ENCODE measurements at places on chromosomes 2 and 18. TPM values are rescaled to one million over a fixed set of nuclear protein-coding genes. Genes with fewer than 3 reads are reported as not detected.

LYG1 gene
- 0.30 TPM for total RNA-seq

GRCh38 chr2:230711224-230711623 lies 1.4 kb upstream of the CAB39 start:
- no peak for DNase-seq

GRCh38 chr18:61248589-61248988 lies 84.6 kb upstream of the CDH20 start:
- no peak for DNase-seq

DNA sequence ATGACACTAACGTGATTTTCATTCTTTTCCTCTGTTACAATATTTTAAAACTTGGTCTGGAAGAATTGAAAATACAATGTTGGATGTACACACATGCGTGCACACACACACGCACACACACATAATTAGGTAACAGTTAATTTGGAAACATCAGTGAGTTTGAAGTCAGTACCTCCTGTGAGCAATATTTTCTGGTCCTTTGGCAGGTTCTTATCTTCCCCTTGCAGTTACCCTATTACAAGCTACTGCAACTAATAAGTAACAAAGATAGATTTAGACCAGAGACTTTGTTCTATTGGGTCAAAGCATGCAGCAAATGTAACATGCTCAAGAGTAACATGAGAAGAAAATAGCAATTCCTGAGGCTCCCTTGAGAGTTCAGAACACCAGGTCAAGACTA lies 73.3 kb downstream of the ZNF385B start:
- DNase-seq = no peak

DNA sequence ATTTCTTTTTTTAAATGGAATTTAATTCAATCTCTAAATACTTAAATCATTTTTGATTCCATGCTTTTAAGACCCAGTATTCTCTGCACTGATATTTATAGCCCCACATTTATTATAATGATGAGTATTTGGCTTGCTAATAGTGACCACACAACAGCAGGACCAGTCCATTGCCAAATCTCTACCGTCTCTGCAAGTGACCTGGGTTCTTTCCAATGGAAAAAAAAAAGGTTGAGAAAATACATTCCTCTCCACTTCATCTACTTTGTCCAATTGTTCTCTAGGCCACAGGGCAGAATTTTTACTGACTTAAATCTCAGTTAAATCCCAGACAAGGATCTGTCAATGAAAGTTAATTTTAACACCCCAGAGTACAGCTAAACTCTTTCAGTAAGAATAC lies 20.5 kb downstream of the GRB14 start:
- no peak for DNase-seq

KCNS3 gene
- not detected for total RNA-seq

DNA sequence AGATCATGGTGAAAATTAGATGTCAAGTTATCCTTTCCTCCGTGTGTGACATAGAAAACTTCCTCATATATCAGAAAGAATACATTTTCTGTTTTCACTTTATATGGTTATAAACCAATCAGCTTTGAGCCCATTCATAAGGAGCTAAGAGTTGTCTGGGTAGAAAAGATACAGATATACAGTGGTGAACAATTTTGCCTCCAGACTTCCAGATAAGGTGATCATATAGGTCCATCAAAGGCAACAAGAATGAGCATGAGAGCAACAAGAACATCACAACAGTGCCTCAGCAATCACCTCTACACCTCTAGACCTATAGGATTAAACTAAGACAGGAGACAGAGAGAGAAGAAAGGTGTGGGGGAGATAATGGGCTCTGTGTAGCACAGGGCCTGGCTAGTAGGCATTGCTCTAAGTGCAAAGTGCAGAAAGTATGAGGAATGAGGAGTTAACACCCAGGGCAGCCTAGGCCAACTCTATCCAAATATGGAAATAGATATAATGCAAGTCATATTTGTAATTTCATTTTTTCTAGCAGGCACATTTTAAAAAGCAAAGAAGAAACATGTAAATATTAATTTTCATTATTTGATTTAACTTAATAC lies 8.3 kb downstream of the TNP1 start:
- DNase-seq = no peak

- DNase-seq = no peak
These were observed 359.5 kb upstream of the RGPD4 start for GRCh38 chr2:107466984-107467773.

C2orf81 gene
- 5.1 TPM for total RNA-seq

ACMSD gene
- not detected for total RNA-seq

NEB gene
- 0.06 TPM for total RNA-seq

DNA sequence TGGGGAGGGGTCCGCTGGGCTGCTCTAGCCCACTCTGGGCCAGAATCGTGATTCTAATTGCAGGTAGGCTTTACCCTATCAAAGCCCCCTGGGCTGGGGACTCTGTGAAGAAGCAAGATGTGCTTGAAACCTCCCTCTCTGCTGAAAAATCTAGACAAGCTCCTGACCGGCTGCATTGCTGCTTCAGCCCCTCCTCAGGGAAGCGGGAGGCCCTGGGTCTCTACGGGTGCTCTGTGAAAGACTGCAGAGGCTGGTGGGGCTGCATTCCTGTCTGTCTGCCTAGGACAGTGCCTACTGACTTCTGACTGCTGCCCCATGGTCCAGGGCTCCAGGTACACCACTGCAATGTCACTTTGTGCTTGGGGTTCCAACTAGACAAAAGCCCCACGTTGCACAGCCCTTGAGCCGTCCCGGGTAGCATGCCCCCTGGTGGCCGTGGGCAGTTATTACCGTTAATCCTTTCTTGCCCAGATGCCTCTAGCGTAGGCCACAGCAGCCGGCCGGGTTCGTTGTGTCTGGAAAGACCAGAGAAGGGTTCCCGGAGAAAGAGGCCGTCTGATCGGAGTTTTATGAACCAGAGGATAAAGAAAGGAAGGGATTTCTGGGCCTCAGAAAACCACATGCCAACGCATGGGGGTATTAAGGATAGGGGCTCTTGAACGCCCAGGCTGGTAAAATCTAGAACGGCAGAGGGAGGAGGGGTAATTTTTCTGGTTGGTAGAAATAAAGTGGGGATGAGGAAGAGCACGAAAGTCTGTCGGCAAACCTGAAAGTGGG lies 15.9 kb upstream of the C1QL2 start:
- DNase-seq = peak; percentile 61

GRCh38 chr2:223591596-223591995 lies 10.6 kb downstream of the SCG2 start:
- DNase-seq = no peak

DNA sequence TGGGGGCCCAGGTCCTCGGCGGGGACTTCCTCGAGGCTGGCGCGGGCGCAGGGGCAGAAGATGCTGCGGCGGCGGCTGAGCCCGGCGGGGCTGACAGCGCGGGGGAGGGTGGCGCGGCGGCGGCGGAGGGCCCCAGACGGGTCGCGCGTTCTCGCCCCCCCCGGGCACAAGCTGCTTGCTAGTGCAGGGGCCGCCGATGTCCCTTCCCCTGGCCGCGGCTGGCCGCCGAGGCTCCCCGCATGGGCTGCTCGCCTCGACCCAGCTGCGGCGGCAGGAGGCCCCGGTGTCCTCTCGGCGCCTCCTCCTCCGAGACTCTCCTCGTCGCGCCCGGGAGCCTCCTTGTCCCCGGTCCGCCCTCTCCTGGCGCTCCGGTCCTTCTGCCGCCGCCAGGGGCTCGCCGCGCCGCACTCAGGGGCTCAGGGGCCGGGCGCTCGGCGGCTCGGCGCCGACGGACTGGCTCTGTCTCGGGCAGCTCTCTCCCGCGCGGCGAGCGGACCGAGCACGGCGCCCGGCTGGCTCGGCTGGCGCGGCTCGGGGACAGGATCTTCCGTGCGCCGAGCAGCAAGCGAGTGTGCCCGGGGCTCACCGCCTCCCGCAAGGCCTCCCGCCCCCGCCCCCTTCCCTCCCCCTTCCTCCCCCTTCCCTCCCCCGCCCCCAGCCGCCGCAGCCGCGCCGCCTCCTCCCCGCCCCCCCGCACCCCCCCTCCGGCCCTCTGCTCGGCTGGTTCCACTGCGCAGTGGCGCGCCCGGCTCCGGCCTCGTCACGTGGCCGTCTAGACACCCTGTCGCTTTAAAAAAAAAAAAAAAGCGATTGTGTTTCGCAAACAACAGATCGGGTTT lies 902 bp upstream of the SMAD7 start:
- peak; percentile 72 for DNase-seq

DNA sequence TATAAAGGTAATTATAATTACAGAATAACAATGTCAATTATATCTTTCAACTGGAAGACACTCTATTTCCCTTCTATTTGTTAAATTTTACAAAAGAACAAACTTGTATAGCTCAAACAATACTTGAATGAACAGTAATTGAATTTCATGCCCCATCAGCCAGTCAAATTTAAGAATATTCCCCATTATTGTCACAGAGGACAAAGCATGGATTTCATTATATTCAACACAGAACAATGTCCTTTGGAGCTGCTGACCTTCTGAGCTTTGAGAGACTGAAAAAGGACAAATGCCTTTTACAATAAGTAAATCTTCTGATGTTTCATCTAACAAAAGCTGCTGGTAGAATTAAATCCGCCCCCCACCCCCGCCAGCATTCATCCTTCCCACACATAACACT lies 187.5 kb upstream of the MC4R start:
- no peak for DNase-seq

GRCh38 chr2:203710952-203711351 lies 4.5 kb downstream of the CD28 start:
- DNase-seq = no peak

ABCG8 gene
- total RNA-seq = not detected

DNPEP gene
- total RNA-seq = 122 TPM

Measured in activated naive CD8-positive, alpha-beta T cell treated with anti-CD3 and anti-CD28 coated beads for 36 hours (primary cell).